Muscle of leg (tissue), 16 donors: ENCODE measurements at places on chromosomes 3 and 15. TPM values are rescaled to one million over a fixed set of nuclear protein-coding genes. Genes with fewer than 3 reads are reported as not detected.

DNA sequence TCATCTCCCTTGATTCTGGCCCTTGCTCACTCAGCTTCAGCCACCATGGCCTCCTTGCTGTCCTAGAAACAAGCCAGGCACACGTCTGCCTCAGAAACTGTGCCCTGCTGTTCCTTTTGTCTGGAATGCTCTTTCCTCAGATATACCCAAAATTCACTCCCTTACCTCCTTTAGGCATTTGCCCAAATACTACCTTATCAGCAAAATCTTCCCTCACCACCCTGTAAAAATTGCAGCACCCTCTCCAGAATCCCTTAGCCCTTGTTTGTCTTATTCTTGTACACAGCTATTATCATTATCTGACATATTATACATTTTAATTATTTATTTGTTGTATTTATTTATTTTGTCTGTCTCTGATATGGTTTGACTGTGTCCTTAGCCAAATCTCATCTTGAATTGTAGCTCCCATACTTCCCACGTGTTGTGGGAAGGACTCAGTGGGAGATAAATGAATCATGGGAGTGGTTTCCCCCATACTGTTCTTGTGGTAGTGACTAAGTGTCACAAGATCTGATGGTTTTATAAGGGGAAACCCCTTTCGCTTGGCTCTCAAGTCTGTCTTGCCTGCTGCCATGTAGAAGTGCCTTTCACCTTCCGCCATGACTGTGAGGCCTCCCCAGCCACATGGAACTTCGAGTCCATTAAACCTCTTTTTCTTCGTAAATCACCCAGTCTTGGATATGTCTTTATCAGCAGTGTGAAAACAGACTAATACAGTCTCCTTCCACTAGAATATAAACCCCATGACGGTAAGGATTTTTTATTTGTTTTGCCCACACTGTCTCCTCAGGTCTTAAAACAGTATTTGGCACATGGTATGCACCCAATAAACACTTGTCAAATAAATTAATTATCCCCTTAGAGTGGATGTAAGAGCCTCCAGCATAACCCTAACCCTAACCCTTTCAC, 60.0 kb upstream of the STT3B start:
- no peak for DNase-seq

Gene C2CD4A
- 0.04 TPM for polyA plus RNA-seq

DNA sequence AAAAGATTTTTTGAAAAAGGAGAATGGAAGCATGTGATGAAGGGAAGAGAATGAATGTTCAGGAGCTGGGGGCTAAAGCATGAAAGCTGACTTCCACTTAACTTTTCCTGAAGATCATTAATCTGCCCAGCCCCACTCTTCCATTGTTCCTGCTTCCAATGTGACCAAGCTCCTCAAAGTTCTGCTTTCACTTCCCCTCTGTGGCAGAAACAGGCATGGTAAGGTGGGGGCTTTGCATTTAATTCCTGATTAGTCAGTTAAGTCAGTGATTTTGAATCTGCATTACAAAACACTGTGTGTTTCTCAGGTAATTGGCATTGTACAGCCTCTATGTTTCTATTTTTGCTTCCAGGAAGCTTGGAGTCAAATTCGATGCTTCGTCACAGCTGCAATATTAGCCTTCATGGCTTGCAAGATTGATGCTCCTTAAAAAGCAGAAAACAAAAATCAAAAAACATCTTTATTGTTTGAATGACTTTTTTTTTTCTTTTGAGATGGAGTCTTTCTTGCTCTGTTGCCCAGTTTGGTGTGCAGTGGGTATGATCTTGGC, 7.3 kb upstream of the TM6SF1 start:
- DNase-seq = peak; percentile 74

Gene APBA2
- polyA plus RNA-seq = 5.7 TPM

DNA sequence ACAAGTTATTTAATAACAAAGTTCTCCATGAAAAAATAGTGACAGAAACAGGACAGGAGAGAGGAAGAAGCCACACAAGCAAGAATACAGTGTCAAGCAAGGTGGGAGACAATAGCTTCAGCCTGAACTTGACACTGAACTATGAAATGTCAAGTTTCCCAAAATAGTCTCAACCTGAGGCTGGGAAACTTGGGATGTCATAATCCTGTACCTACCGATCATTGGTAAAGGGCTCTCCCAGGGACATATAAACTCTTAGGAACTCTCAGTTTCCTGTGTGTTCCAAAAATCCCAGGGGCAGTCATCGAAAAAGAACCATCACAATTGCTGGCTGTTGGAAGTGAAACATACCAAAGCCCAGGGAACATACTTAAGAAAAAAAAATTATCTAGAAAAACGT, 211.6 kb downstream of the P3H2 start:
- DNase-seq = no peak

DNA sequence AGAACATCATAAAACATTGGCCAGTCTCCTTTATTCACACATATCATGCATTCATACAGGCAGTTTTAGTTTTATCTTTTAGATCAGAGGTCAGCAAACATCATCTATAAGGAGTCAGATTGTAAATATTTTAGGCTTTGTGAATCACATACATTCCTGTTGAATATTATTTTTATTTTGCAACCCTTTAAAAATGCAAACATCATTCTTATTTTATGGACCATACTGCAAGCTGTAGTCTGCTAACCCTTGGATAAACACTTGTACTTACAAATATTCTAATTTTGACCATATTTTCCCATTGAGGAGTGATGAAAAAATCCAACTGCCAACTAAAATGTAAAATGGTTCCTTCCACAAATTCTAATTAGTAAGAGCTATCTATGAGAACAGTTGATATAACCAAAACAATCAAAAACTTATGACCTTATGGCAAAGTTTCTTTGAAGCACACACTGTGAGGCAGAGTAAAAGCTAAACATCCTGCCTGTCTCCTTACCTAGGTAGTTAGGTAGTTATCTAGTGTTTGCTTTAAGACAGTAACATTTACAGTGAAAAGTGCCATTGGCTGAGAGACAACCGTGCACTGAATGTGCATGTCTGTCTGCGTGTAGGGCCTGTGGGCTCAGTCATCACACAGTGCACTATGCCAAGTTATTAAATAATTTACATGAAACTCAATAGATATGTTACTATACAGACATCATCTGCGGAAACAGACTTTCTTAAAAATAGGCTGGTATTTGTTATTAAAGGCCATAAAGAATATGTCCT, 57.7 kb downstream of the PIK3R4 start:
- no peak for DNase-seq

DNA sequence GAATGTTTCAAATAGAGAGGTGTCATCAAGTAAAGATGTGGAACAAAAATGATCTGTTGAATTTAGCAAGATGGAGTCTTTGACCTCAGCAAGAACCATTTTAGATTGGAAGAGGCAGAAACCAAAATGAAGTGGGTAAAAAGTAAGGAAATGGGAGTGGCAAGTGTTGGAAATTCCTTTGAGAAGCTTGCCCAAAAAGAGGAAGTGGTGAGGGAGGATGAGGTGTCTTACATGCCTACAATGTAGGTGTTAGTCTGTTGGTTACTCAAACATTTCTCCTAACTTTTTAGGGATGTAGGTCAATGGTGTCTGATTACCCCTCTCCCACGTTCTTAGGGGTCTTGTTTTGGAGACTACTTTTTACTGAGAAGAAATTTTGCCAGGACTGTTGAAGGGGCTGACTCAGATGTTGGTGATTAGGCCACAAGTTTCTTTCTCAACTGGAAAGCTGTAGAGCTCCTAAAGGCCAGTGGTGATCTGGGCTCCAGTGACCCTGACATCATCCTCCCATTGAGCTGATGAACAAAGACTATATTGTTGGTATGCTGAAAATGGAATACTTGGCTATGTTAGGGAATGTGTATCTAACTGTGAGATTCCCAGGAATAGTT, 5.1 kb downstream of the PPP2R3A start:
- DNase-seq = peak; percentile 17

Gene NUTM1
- polyA plus RNA-seq = 0.04 TPM

Gene GOLGA8S
- 0.91 TPM for polyA plus RNA-seq

DNA sequence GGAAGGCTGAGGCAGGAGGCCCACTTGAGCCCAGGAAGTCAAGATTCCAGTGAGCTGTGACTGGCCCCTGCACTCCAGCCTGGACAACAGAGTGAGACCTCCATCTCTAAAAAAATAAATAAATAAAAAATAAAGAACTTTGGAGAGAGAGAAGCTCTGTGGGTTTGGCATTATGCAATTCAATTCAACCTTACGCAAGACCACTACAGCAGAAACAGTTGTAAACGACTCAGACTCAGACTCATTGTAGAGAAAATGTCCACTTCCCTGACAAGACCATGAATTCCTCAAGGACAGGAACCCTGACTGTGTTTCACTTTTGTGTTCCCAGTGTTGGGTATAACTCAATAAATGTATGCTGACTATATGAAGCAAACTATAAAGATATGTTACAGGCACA, 90.3 kb upstream of the C3orf80 start:
- DNase-seq = peak; percentile 16

DNA sequence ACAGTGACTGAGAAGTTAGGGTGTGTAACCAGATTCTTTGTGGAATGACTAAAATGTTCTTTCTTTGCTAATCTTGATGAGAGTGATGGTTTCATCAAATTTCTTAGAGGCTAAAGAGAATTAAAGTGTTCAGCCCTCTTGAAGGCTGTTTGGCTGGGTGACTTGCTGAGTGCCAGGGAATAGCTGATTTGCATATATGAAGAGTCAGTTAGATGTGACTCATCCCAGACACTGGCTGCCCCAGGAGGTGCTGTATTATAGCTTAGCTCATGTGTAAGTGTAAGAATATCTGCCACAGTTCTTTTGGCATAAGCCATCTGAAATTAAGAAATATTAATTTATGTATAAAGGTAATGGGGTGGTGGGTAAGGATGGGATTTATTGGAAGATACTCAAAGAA, 535.1 kb downstream of the NLGN1 start:
- DNase-seq = no peak

DNA sequence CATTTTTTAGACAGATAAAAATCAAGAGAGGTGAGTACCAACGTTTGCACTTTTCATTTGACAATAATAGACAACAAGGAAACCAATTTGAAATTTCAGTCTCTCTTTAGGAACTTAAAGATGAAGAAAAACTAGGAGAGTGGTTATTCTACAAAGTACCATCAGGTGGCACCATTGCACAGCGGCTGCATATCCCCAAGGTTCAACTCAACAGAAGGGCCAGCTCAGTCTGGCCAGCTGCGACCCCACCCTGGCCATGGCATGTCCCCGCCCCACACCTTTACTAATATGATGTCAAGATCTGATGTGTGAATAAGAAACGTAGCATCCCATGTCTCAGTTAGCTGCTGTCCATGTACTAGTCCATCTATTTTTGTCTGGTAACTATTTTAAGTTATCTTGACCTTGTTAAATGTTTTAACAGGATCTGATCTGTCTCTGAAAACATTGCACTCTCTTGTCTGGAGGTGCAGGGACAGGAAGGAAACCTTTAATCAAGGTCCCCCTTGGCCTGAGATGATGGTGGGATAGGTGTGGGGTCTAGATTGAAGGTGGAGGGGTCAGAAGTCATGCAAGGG, 35.5 kb upstream of the CGNL1 start:
- DNase-seq = peak; percentile 74

DNA sequence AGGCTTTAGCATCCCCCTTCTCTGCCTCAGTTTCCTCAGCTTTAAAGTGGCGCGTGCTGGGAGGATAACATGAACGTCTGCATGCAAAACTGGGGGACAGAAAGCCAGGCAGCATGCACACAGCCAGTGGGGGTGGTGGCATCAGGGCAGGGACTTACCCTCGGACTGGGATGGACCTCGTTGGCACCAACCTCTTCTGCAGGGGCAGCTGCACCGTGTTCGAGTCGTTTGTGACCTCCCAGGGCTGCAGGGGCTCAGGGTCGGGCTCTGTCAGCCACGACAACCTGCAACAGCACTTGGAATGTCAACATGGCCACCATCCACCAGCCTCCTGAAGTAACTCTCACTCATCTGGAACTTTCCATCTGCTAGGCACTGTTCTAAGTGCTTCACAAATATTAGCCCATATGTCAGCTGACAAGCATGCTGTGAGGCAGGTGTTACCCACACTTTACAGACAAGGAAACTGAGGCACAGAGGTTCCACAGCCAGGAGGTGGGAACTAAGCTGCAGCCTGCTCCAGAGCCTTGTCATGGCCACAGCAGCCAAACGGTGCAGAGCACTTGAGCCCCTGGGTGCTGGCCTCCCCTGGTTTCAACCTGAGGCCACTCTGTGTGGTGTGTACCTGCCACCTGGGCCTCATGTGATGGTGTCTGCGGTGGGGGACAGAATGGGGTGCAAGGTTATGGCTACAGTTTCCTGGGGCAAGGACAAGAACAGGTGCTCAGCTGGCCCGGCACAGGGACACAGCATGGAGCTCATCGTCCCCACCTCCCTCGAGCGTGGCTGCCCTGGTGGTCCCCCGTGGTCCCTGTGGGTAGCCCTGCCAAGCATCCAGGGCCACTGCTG, 6.7 kb downstream of the C3orf22 start:
- no peak for DNase-seq

DNA sequence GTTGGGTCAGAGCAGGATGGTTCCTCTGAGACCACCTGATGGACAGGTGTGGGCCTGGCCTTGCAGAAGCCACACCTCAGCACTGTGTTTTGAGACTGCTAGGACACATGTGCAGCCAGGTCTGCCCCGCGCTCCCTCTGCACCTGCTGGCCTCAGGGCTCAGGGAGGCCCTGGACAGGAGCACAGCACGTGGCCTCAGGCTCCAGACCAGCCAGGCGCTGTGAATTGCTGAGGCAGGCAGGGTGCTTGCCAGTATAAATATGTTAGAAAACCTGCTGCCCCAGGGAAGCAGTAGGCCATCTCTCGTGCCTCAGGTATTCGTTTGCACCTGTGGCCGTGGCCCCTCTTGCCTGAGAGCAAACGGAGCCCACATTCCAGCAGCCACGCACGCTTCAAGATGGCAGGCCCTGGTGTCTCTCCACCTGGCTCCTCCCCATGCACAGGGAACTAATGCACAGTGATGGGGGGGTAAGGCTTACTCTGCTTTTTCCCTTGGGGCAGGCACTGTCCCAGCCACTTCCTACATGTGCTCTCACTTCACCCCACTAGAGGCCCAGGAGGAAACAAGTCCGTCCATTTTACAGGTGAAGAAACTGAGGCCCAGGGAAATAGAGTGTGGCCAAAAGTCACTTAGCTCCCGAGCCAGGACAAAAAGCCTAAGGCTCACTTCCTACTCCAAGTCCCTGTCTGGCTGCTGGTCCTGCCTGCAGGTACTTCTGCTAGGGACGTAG, 20.4 kb downstream of the SEC61A1 start:
- no peak for DNase-seq

Gene CLDN16
- polyA plus RNA-seq = 0.08 TPM
